Sciatic nerve (tissue), 2 donors: ENCODE measurements at places on chromosomes 7 and 10. TPM values are rescaled to one million over a fixed set of nuclear protein-coding genes. Genes with fewer than 3 reads are reported as not detected.

GRCh38 chr7:99624484-99624883 is 7.7 kb downstream of the ZSCAN25 start:
- DNase-seq: no peak

DNA sequence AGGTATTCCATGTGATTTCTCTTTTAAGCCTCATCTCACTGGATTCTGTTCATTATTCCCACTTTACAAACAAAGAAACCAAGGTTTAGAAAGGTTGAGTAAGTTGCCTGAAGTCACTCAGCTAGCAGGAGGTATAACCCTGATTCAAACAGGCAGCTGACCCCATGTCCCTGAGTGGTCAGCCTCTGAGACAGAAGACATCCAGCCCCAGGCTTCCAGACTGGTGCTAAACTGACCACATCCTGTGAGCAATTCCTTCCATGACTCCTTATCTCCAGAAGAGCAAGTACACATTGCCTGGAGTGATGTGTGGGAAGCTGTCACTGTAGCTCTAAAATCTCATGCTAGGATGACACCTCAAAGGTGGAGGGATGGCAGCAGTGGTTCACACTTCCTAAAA is 3.7 kb downstream of the PLPP4 start:
- no peak for DNase-seq

DNA sequence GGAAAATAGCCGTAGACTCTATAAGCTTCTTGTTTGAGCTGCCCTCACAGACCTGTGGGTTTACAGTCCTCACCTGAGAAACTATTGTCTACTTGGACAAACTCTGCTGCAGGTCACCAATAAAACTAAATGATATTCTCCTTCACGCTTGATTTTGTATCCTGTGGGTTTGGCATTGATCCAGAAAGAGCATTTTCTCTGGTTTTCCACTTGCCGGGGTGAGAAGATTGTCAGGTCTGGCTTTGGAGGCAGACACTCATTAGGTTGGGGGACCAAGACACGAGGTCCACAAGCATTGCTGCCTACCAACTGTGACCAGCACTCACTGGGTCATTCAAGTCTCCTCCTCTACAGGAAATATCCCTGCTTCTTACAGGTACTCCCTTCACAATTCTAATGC is 68.5 kb downstream of the CDC14C start:
- no peak for DNase-seq

- no peak for DNase-seq
Observed at GRCh38 chr7:24036033-24036412, 248.0 kb upstream of the NPY start.

DNA sequence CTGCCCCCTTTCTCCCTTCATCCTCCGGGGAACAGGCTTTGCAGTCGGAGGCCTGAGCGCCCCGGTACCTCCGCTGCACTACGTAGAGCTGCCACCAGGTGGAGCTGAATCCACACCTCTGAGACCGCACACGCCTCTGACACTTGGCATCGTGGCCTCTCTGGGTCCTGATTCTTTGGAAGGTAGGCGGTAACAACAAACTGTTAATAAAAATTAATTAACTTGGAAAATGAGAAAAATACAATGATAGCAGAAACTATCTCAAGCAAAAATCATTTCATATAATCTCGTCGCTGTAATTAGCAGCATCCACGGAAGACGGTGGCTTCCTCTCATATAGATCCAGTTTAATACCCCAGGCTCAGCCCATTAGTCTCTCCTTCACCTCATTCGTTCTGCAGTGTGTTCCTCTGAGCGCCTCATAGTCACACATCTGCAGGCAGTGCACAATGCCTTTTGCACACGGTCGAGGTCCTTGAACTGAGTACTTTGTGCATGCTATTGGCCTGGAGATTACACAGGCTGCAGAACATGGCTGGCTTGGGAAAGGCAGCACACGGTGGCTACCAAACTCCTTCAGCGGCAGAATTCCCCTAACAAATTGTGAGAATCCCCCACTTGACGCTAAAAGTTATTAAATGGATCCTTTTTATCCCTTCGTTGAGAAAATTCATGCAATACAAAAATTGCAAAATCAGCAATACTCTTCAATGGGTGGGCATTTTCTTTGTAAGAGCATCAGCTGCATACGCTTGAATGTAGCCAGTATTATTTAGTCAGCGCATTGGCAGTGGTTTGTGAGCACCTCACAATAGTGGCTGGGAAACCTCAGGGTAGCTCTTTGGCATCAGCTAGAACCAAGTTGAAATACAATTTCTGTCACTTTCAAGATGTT is 18.7 kb downstream of the OR9A2 start:
- DNase-seq: peak; percentile 90

GRCh38 chr7:82358009-82358578 is 85.5 kb downstream of the CACNA2D1 start:
- DNase-seq: no peak

- no peak for DNase-seq
Observed at GRCh38 chr7:12619461-12620069, 49.0 kb downstream of the SCIN start.

- DNase-seq: no peak
Observed at GRCh38 chr10:91616137-91616536, 16.7 kb downstream of the PPP1R3C start.

GRCh38 chr10:73086816-73087215 is 9.8 kb downstream of the P4HA1 start:
- DNase-seq: no peak

GRCh38 chr10:124909563-124909962 is 32.4 kb upstream of the ZRANB1 start:
- DNase-seq: no peak

GRCh38 chr10:1116696-1117280 is 60.6 kb downstream of the WDR37 start:
- no peak for DNase-seq

- peak; percentile 34 for DNase-seq
Observed at GRCh38 chr7:63054191-63054661, 944.4 kb upstream of the ZNF722 start.

GRCh38 chr10:70306886-70307520 is 23.2 kb upstream of the NPFFR1 start:
- no peak for DNase-seq

- DNase-seq: no peak
Observed at GRCh38 chr10:65358565-65358964, 1567.3 kb upstream of the LRRTM3 start.

DNA sequence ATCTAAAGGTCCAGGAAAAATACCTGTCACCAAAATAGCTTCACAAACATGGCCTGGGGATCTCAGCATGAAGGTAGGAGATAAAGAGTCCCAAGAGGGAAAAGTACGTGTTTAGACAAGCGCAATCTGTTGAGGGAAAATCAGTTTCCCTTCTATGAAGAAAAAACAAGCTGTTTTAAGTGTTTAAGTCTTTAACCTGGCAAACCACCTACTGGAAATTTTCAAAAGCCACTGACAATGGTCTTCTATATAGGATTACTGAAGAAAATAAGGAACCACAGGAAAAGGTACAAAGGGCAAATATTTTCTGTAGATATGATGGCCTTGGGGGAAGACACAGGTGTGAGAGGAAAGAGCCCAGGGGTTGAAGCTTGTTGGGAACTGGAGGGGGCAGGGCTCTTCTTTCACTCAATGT is 21.2 kb downstream of the ALDH18A1 start:
- no peak for DNase-seq

- no peak for DNase-seq
Observed at GRCh38 chr10:75648351-75648750, 216.9 kb downstream of the LRMDA start.

DNA sequence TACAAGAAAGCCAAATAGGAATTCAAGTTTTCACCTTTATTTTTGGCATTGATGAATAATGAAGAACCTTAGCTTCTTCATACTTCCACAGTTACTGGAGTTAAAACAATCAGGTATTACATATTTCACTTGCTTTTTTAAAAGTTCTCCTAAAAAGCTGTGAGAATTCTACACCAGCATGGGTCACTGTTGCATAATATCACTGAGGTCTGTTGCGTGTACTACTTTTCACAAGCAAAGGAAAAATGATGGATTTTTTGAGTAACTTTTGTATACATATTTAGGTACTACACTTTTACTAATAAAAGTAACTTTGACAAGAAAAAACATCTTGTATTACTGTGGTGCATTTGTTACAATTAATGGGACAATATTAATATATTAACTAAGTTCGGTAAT is 15.2 kb downstream of the FAM24B start:
- no peak for DNase-seq

DNA sequence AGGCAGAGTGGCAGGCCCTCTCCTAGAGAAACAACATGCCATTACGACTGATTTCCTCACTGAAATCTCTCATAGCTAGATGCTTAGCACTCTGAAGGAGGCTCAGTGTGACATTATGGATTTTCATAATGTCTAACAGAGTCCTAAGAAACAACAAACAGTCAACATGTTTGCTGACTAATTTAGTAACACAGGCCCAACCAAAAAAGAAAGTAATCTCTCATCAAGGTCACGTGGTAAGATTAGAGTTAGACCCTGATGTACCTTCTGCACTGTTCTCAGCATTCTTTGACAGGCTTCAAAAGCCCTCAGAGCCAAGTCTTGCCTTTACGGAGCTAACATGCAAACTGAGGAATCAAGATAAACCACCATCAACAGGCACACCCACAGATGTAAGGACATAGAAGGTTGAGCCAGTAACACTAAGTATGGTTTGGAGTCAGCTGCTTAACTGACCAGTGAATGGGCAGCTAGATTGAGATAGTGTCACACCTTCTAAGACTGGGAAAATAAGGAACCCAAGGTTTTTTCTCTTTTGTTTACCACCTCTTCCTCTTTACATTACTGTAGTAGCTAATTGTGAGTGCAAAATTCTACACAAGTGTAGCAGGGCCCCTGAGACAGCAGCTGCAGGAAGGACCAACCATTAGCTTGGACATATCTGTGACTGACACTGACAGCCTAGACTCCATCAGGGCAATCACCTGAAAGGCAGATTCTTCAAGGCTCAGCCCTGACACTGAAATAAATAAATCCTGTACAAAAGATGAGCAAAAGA is 15.3 kb upstream of the KCNIP2 start:
- DNase-seq: no peak

- no peak for DNase-seq
Observed at GRCh38 chr7:151825721-151826120, 51.2 kb downstream of the PRKAG2 start.

- DNase-seq: no peak
Observed at GRCh38 chr10:30154126-30154525, 94.7 kb upstream of the JCAD start.

The NAT16 gene
- not detected for total RNA-seq

The SH2D4B gene
- 0.18 TPM for total RNA-seq

The FXYD4 gene
- not detected for total RNA-seq

The WDR86 gene
- total RNA-seq: 101 TPM

The SOSTDC1 gene
- 1.4 TPM for total RNA-seq

The FAM241B gene
- 6.1 TPM for total RNA-seq
